GM19239 (cell line): ENCODE measurements at places on chromosomes 16 and 17.
A peak's percentile ranks its signal among the peaks of the same experiment; 100 is the strongest.

- no peak for DNase-seq
Observed at GRCh38 chr16:68656751-68657150, 11.6 kb downstream of the CDH3 start.

GRCh38 chr17:6755281-6755680 lies 565 bp upstream of the XAF1 start:
- no peak for DNase-seq

- DNase-seq, result no peak
Observed at GRCh38 chr17:73888862-73889261, 244.6 kb upstream of the SDK2 start.

- DNase-seq, result no peak
Observed at GRCh38 chr16:55474821-55475220, 4.2 kb upstream of the MMP2 start.

GRCh38 chr17:30586818-30587595 lies 109.8 kb downstream of the GOSR1 start:
- no peak for DNase-seq

DNA sequence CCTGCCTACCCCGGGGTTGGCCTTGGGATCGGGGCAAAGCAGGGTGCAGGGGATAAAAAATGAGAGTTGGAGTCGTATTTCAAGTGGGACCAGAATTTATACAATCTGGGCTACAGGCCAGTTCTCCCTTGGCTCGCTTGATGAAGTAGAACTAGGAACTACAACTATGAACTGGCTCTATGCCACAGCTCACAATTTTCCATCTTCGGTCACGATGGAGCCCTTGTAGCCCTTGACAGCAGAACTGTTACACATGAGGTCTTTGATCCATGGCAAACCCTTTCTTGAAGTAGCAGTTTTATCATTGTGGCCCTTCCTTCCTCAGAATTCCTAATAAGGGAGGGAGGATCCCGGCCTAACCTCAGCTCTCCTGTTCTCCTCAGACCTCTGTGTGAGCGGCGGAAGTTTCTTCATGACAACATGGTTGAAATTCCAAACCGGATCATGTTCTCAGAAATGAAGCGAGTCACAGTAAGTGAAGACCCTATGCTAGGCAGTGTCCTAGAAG lies 17.1 kb downstream of the LIG3 start:
- DNase-seq, result no peak

GRCh38 chr16:68242926-68243858 lies 2.0 kb upstream of the PLA2G15 start:
- no peak for DNase-seq

GRCh38 chr17:82767041-82767754 lies 15.3 kb downstream of the TBCD start:
- no peak for DNase-seq

DNA sequence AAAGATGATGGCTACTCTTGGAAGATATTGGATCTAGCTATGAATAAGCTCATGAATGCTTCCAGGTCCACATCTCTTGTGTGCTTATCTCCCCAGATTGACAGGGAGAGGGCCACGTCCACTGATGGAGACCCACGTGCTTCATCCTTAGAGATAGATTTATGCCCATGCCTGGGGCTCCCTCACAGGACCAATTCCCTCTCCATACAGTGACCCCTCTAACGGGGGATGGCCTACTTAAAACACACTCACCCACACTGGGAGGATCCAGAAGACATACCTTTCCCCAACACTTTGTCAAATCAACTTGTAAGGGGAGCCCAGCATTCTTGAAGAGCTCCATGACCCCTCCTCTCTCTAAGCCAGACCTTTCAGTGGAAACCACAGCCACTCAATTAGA lies 169.7 kb upstream of the CDH5 start:
- DNase-seq, result no peak

DNA sequence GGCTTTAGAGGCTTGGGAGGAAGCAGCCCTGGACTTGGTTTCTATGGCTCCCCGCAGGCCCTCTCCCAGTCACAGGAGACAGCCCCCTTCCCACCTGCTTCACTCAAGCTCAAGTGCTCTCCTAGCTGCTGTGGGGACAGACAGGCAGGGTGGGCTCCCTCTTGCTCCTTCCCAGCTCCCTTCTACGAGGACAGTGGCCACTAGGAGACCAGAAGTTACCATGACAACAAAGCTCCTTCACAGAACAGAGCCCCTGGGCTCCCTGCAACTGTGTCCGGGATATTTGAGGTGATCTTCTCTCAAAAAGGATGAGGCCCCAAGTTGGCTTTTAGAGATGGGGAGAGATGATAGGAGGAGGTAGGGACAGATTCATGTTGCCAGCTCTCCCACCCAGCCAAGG lies 116.3 kb downstream of the AMFR start:
- DNase-seq, result no peak

DNA sequence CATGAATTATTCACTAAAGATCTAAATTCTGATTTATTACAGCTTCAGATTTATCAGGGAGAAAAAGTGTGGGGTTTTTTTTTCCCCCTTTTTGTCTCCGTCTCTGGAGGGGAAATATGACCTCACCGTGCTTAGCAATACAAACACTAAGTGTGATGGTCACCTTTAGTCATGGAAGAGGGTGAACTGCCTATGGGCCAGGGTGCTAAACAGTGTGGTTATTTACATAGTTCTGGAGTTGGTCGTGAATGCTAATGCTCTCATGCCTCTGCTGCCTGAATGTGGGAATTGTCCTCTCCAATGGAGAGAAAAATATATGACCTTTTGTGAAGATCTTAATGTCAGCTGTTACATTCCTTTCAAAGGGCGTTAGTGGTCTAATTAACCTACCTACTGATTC lies 44.8 kb upstream of the MSI2 start:
- DNase-seq, result no peak

DNA sequence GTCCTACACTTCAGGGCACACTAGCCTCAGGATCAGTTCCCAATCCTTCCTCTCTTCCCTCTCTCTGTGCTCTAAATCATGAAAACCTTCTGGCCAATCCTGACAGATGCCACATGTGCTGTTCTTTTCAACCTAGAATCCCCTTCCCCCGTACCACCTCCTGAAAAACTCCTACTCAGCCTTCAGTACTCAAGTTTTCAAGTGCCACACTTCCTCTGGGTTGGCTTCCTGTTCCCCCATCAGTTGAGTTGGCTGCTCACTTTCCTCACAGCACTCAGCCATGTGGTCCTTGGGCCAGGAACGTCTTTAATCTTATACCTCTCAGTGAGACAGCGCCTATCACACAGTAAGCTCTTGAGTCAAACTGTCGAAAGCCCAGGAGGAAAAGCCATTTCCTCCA lies 3.3 kb downstream of the ASPHD1 start:
- DNase-seq, result no peak

DNA sequence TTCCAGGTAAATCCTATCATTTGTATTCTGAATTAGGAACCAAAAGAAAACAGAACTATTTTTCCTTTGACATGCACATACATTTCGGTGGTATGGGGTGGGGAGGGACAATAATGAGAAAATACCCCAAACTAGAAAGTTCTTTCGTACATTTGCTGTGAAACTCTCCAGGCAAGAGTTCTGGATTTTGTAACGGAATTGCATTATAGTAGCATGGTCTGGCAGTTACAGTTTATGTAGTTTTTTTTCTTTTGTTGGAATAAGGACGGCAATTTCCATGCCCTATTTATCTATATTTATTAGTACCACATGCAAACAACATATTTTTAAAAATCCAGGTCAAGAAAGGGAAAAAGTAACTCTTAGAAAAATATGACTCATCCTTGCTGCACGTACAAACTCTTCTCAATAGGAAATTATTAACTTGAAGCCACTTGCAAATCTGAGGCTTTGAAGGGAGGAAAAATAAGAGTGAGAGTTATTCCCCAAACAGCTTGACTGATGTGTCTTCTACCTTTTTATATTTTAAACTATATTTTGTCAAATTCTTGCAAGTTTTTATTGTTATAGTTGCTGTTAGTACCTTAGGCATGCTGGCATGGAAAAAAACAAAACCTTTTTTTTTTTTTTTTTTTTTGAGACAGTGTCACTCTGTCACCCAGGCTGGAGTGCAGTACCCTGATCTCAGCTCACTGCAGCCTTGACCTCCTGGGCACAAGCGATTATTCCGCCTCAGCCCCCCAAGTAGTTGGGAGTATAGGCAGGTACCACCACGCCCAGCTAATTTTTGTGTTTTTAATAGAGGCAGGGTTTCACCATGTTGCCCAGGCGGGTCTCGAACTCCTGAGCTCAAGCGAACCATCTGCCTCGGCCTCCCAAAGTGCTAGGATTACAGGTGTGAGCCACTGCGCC lies 69.3 kb downstream of the WWP2 start:
- peak; percentile 20 for DNase-seq

DNA sequence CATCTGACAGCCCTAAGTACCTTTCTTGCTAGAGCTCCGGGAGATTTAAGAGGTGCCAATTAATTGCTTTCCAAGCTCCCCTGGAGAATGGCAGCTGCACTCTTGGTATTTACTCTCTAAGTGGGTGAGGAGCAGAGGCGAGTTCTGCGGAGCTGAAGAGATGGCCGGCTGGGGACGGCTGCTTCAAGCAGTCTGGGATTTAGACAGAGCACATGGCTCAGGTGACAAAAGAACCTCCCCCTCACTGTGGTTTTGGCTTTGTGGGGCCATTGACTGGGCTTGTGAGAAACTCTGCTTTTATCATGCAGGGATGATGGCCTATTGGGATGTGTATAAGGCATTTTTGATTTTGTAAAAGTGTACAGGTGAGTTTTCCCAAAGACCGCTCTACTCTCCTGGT lies 239.3 kb upstream of the EEF2KMT start:
- no peak for DNase-seq

DNA sequence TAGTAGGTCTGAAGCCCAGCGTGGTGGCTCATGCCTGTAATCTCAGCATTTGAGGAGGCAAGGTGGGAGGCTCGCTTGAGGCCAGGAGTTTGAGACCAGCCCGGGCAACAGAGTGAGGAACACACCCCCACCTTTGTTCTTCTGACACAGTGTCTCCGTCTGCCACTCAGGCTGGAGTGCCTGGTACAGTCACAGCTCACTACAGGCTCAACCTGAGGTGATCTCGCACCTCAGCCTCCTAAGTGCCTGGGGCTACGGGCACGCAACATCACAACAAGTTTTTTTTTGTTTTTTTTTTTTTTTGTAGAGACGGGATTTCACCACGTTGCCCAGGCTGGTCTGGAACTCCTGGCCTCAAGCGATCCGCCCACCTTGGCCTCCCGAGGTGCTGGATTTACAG lies 6.7 kb upstream of the TLCD3A start:
- no peak for DNase-seq

DNA sequence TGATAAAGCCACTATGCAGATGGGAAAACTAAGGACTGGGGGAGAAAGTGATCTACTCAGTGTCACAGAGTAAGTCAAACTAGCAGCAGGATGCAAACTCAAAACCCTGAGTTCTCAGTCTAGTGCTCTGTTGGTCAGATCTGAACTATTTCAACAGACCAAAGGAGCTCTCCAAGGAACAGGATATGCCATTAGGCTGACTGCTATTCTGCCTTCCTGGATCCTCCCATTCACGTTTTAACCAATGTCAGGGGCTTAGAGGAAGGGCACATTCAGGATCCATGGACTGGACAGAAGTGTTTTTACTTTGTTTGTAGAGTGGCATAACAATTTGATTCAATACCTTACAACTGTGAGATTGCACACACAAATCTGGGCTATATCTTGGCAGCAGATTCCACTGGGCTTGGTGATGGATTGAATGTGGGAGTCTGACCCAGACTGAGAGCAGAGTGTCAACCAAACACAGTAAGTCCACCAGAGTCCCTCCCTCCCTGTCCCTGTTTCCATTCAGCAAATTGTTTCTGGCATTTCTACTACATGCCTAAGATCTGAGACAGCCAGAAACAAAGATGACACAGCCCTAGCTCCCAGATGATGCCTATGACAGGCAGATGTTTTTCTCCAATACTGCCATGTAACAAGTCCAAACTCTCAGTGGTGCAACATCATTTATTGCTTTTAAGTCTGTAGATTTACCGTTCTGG lies 337.8 kb upstream of the CDH5 start:
- DNase-seq, result no peak

- DNase-seq, result no peak
Observed at GRCh38 chr16:54460263-54460860, 173.8 kb upstream of the IRX3 start.

GRCh38 chr17:46086821-46087220 lies 87.8 kb downstream of the STH start:
- DNase-seq, result no peak

DNA sequence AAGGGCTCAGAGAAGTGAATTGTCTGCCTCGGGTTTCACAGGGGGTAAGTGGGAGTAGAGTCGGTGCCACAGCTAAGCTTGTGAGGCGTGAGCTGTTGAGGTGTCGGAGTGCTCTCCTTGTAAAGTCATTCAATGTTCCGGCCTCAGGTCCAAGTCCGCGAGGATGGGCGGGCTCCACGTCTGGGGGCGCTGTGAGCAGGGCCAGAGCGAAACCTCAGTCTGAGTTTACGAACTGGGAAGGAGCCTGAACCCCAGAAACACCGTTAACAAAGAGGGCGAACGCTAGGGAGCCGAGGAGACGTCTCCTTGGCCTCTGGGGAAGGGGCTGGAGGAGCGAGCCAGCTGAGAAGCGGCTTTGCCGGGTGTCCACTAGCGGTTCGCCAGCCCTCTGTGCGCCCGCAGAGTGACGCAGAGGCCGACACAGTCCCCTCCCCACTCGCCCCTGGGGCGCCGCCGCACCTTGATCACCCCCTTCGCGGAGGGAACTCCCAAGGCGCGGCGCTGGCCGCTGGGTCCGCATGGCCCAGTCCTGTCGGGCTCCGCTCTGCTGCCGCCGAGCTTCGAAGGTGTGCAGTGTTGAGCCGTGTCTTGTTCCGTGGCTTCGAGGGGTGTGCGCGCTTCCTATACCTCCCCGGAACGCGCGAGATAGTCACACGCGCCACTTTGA lies 4.9 kb downstream of the IRX3 start:
- DNase-seq, result no peak

GRCh38 chr16:29811896-29812665 lies at the start of gene PRRT2:
Gene PRRT2 (plus strand): TSS chr16:29812193. CDS start chr16:29813055, 862 bp downstream.
- DNase-seq, result no peak

DNA sequence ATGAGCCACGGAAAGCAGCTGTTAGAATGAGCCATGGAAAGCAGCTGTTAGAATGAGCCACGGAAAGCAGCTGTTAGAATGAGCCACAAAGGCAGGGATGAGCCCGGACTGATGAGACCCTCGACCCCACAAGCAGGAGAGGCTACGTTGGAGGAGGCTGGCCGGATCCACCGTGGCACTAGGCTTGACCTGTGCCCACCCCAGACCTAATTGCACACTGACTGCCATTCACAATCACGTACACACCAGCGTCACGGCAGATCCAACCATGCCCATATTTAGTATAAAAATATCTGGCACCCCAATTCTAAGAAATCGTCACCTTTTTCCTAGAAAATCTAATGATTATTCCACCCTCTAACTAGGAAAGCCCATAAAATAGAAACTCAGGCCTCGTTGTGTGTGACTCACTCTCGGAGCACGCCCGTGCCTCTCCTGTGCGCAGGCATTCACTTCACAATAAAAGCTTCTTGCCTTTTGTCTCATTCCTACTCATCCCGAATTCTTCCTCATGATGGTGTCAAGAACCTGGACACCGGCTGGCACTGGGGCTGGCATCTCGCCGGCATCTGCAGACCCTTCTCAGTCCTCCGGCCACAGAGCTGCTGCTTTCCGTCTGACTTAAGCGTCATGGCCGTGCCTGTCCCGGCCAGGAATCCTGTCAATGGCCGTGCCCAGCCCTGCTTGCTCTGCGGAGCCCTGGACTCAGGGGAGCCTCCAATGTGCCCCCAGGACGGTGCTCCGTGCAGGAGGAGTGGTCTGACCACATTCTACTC lies 5.5 kb upstream of the SECTM1 start:
- DNase-seq, result no peak

GRCh38 chr17:17841601-17842025 lies 4.8 kb upstream of the SREBF1 start:
- DNase-seq, result no peak
